ENCODE measurements at places on chromosomes 12 and 14. TPM values are rescaled to one million over a fixed set of nuclear protein-coding genes. Genes with fewer than 3 reads are reported as not detected.

Gene TMEM63C
- total RNA-seq: 3.0 TPM

Gene KLRK1
- total RNA-seq: 1.1 TPM

Gene CPM
- total RNA-seq: 15.3 TPM

Gene DNAH10
- total RNA-seq: 0.59 TPM

Gene COCH
- 2.0 TPM for total RNA-seq

Gene ANKS1B
- total RNA-seq: 1.7 TPM

Gene SYT1
- total RNA-seq: 0.31 TPM

Gene CCDC184
- 0.76 TPM for total RNA-seq
